ENCODE measurements at places on chromosomes 16 and 17.
A peak's percentile ranks its signal among the peaks of the same experiment; 100 is the strongest.

- DNase-seq = no peak
Measured at GRCh38 chr16:3971261-3971660, 90.7 kb upstream of the CREBBP start.

DNA sequence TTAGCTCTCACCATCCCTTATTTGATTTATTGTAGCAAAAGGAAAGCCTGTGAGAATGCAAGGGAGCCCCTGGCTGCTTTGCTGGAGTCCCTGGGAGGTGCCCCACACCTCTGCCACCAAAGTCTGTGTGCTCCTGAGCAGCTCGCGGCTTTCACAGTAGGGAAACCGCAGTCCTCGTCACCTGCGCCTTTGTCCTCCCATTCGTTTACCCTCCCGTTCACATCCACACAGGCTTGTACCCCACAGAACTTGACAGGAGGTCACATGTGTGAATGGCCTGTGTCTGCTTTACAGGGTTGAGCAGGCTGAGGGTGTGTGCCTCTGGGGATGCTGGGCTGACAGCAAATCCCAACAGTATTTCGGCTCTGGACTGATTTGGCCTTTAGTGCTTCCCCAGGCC is 152.5 kb downstream of the LGALS9B start:
- no peak for DNase-seq

DNA sequence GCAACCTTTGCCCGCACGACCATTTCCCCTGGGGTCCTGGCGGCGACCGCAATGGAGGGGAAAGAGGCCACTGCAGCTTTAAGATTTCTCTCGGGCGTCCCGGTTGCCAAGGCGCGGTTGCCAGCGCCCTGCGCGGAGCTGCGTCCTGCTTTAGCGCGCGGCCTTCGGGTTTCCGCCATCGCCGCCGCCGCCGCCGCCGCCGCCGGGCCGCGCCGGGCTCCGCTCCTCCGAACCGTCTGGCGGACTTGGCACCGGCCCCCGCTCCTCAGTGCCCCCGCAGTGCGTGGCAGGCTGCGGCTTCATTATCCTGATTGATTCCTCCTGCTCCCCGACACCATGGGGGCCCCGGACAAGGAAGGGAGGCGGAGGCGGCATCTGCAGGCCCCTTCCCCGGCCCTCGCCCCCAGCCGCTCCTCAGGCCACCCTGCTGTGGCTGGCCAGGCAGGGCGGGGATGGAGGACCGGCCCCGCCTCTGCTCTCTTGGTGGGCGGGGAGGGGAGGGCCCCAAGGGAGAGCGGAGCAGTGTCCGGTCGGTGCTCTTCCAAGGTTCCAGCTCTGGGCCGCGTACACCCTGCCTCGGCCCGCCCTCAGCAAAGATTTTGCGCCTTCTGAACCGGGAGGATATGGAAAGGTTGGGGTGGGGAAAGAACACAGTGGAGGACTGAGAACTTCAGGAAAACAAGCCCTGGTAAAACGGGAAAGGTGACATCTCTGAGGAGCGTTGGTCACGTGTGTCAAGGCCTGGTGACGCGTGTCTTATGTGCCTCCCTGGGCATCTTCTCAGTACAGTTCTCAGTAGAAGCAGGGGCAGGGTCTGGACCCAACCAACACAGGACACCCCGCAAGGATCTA is 34.0 kb downstream of the NEUROD2 start:
- DNase-seq = peak; percentile 44

GRCh38 chr16:1007284-1007850 is 25.8 kb downstream of the SOX8 start:
- no peak for DNase-seq

- DNase-seq = peak; percentile 25
Measured at GRCh38 chr17:81397314-81398175, 2.3 kb downstream of the BAHCC1 start.

Measured in DMS79 treated with DMSO at 0.1 percent for 48 hours (cell line).